Mucosa of descending colon (tissue), 3 donors: ENCODE measurements at places on chromosomes 13 and 19.

DNA sequence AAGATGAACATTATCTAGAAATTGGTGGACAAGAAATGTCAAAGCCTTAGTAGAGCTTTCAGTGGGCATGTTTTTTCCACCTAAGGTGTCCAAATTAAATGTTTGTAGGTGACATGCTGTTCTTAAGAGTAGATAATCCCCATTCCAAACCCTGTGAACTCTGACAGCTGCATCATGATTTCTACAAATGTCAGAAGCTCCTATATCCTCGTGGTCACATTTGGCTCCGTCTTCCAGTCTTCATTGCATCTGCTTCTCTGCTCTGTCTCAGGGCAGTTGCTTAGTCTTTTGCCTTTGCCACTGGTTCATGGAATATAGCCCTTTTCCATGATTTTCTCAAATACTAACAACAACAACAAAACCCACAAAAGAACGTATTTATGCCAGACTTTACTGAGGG, 234.5 kb downstream of the DLEU7 start:
- DNase-seq: no peak

DNA sequence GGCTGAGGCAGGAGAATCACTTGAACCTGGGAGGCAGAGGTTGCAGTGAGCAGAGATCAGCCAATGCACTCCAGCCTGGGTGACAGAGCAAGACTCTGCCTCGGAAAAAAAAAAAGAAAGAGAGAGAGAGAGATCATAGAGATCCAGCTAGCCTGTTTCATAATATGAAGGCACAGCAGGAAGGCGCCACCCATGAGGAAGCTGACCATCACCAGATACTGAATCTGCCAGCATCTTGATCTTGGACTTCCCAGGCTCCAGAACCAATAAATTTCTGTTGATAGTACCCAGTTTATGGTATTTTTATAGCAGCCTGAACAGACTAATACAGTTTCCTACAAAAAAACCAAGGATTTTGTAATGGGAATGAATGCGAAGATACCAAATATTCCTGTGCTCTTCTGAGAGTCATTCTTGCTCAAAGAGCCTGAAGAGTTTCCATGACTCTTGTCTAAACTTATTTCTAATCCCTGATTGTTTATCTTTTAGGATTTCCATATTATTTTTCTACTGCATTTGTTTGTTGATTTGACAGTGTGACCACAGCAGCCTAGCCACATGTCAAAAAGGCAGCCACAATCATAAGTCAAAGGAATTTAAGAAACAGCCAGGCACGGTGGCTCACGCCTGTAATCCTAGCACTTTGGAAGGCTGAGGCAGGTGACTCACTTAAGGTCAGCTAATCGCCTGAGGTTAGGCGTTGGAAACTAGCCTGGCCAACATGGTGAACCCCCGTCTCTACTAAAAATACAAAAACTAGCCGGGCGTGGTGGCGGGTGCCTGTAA, 37.7 kb upstream of the PDCD5 start:
- DNase-seq: no peak

GRCh38 chr13:110411688-110412059, 104.6 kb downstream of the COL4A2 start:
- no peak for DNase-seq

- DNase-seq: no peak
Measured at GRCh38 chr13:73576291-73576690, 517.5 kb downstream of the KLF5 start.

DNA sequence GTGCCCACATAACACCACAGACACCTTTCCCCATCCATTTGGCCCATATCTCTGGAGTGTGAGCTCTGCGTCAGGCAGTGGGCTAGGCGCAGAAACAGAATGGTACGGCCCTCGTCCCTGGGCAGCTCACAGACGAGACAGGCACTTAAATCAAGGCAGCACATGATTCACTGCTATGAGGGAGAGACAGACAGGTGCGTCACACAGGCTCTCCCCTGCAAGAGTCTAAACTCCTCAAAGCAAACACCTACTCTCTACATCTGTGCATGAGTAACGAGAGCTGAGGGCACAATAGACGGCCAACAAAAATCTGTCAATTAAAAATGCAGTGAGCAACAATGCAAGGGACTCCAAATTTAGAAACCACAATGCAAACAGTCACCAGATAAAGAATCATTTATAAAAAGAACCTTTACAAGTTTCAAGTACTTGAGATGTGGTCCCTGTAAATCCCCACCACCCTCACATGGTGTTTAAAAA, 348.9 kb downstream of the UQCRFS1 start:
- no peak for DNase-seq

DNA sequence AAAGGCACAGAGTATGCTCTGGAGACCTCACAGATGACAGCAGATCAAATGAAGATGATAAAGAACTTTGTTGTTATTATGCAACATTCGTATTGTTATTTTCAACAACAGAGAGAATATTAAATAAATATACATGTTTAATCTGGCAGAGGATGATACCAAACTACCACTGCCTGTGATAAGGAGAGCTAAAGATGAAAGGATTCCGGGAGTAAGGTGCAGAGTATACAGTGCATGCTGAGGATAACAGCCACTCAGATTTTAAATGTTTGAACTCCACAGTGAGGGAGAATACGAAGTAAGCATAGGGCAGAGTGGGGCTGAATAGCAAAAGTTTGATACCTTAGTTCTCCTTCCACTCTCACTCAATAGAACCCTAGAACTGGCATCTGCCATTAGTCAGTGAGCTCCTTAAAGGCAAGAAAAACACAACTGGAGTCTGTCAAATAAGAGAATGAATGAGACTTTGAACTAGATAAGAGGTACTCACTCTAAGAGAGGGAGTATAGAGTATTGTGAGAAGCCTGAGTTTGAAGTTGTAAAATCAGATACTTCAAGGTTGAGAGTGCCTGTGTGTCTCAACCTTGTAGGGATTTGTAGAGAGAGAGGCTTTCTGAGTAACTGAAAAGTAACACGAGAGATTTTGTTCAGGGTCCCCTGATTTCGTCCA, 78.5 kb downstream of the STARD13 start:
- no peak for DNase-seq

DNA sequence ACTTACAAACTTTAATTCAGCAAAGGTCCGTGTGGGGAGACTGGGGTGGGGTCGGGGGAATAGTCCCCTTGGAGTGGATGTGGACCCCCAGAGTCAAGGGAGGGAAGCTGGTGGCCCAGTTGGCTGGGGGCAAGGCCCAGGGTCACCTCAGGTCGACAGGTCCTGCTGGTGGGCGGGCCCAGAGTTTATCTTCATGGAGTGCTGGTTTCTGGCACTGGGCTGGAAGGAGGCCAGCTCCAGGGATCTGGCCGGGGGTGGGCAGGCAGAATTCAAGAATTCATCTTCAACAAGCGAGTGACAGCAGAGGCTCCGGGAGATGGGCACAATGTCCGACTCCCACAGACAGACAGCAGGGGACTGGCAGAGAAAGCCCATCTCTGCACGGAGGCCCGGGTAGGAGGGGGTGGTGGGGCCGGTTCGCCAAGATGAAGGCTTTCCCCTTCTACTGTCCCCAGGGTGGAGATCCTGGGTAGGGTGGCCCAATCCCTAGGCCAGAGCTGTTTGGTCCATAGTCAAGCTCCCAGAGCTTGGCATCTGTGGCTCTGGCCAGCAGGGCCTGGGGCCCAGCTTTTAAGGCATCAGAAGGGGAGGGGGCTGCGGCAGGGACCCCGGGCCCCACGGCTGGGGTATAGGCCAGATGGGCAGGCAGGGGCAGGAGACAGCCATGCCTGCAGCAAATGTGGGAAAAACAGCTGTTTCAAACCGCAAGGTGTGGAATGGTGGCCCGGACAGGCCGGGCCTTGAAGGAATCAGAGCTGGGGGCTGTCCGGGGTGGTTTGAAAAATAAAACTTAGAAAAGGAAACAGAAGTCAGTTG, 622 bp upstream of the FDX2 start:
- no peak for DNase-seq
